CD4-positive, CD25-positive, alpha-beta regulatory T cell (primary cell): ENCODE measurements at places on chromosomes 5 and 9.

- H3K27ac ChIP-seq = no peak overlapping the region
- no peaks in the 10 kb centered on the region for H3K36me3 ChIP-seq
- DNase-seq = no peak
- no peaks in the 10 kb centered on the region for H3K4me1 ChIP-seq
- H3K27me3 ChIP-seq = no peaks in the 10 kb centered on the region
Observed at GRCh38 chr5:1363581-1363980, 18.7 kb upstream of the CLPTM1L start.

DNA sequence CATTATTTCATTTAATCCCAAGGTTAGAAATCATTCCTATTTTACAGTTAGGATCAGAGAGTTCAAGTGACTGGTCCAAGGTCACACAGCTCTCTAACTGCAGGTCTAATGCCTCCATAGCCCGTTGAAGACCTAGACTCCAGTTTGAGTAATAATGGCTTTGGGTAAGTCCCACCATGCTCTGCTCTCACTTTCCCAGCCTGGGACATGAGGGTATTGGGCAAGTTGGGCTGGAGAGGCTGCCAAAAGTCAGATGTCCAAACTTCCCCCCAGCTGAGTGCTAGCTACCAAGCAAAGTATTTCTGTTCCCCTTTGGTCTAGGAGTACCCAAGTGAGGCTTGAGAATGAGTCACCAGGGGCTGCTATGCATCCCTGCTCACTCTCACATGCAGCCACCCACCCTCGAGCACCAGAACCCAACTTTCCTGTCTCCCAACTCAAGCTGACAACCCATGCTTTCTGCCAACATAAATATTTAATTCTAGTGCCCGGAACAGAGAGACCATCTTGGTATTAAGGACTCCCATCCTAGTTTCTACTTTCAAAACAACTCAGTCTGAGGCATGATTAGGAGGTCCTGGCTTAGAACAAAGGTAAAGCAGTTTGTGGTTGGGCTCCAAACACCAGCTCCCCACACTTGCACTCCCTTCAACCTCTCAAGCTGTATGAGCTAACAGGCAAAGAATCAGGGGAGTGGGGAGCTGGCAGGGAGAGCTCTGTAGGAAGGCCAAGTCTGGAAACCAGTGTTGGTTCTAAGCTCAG, 236.5 kb upstream of the TRIM32 start:
- no peak overlapping the region for H3K27ac ChIP-seq
- no peaks in the 10 kb centered on the region for H3K36me3 ChIP-seq
- no peaks in the 10 kb centered on the region for H3K4me1 ChIP-seq
- no peaks in the 10 kb centered on the region for H3K27me3 ChIP-seq
- DNase-seq = no peak

- H3K4me3 ChIP-seq = no peak overlapping the region
- peaks cover 2% of the 10 kb centered on the region for H3K27me3 ChIP-seq
- no peaks in the 10 kb centered on the region for H3K36me3 ChIP-seq
- DNase-seq = no peak
Observed at GRCh38 chr9:121672213-121672612, 20.8 kb downstream of the DAB2IP start.

DNA sequence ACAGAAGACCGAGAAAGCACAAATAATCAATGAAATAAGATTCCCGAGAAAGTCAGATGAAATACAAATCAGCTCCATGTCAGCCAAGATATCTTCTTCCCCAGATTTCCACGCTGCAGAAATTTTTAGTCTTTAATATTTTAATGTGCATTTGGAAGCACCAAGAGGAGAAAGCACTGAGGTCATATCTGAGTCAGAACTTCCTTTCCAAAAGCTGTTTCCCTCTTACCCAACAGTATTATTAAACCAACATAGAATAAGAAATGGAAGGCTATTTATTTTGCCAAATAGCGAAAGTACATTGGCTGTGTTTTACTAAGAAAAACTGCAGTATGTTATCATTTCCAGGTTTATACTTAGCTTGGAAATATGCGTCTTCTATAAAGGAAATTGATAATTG, 772.1 kb upstream of the CDH9 start:
- H3K36me3 ChIP-seq = no peaks in the 10 kb centered on the region
- H3K4me1 ChIP-seq = no peaks in the 10 kb centered on the region
- no peak overlapping the region for H3K4me3 ChIP-seq
- H3K27ac ChIP-seq = no peak overlapping the region
